ENCODE measurements at places on chromosomes 1 and 21.

- no peak for DNase-seq
Observed at GRCh38 chr21:26079366-26079765, 91.2 kb downstream of the APP start.

GRCh38 chr1:48725341-48726046, 51.2 kb downstream of the BEND5 start:
- no peak for DNase-seq

- DNase-seq, result no peak
Observed at GRCh38 chr1:56077206-56077605, 502.2 kb downstream of the PLPP3 start.

DNA sequence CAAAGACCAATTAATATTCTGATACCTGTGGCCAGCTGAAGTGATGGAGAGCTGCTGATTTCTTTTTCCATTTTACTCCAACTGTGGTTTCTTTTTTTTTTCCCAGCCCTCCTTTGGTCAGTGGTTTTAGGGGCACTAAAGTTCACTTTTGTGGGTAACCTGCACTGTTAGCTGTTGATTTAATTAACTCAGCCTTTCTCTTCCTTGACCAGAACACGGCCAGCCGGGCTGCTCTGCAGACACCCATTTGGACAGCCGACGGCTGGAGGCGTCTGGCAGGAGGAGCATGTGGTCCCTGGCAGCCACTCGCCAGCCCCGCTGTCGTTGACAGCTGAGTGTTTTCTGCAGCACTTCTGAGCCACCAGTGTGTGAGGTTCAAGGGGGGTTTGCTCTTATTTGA, 136.2 kb upstream of the RUNX3 start:
- no peak for DNase-seq

- DNase-seq, result peak; percentile 73
Observed at GRCh38 chr21:38590449-38591217, 92.4 kb upstream of the ERG start.

GRCh38 chr1:89622895-89623294, 10.0 kb upstream of the LRRC8C start:
- no peak for DNase-seq

- DNase-seq, result no peak
Observed at GRCh38 chr1:65372557-65372956, 47.9 kb upstream of the LEPR start.

- DNase-seq, result no peak
Observed at GRCh38 chr1:243497939-243498681, 242.3 kb downstream of the SDCCAG8 start.

- DNase-seq, result no peak
Observed at GRCh38 chr1:89309828-89310227, 37.2 kb upstream of the GBP5 start.

GRCh38 chr1:219639876-219640577, 27.1 kb upstream of the ZC3H11B start:
- no peak for DNase-seq

GRCh38 chr1:9714257-9714718, 62.8 kb downstream of the PIK3CD start:
- DNase-seq, result no peak

GRCh38 chr1:14421977-14422609, 176.4 kb upstream of the KAZN start:
- DNase-seq, result peak; percentile 7

DNA sequence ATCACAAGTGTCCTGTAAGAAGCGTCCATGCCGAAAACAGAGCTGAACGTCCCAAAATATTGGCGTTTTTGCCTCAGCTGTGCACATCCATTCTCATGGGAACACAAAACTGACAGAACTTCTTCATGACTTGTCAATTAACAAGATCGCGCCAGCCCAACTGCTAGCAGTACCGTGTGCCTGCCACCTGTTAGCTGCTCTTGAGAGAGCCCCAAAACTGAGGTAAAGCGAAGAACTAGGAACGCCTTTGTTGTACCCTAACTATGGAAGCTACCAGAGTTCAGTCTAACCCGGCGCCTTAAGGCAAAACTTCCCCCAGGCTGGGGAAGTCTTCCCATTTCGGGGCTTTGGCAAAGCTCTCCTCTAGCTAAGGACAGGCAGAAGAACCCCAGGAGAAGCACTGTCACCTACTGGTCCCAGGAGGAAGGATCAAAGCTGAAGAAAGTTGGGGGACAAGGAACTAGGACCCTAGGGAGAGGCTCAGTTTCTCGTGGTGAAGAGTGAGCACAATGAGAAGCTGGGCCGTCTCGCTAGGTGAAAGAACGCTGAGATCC, 719 bp downstream of the EYA3 start:
- peak; percentile 54 for DNase-seq

DNA sequence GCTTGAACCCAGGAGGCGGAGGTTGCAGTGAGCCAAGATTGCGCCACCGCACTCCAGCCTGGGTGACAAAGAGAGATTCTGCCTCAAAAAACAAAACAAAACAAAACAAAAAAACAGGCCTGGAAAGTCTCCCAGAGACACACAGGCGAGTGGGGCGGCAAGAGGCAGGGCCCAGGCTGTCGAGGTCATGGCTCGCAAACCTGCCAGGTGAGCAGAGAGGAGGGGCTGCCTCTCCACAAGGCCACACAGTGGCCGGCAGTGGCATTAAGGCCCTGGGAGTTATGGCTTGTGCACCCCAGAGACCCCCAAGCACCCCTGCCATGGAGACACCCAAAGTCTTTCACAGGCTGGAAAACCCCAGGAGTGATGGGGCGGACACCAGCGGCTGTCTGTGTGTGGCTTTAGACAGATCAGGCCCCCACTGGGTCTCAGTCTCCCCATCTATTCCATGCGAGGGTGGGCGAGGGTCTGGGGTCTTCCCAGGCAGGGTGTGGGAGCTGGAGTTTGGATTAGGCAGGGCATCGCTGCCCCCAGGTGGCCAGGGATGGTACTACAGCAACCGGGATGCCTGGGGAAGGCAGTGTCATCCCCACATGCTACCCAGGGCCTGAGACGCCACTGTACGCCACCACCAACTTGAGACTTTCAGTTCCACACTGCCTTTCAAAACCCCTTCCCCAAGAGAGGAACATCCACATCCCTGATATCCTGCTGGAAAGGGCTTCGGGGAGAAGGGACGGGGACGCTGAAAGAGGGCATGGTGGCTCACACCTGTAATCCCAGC, 7.3 kb upstream of the CTRC start:
- DNase-seq, result peak; percentile 83

DNA sequence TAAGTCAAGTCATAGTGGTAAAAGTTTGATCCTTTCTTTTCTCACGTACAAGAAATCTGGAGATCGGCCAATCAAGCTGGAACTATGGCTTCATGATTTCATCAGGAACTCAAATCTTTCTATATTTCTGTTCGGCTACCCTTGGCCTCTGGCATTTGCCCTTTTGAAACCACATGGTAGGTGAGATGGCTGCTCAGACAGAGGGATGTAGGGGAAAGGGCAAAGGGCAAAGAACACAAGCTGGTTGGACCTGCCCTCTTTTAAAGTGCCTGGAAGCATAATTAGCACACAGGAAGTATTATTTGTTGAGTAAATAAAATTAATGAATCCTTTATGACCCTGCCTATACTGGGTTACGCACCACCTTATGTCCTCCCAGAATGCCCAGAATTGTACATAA, 11.5 kb upstream of the RGS1 start:
- DNase-seq, result no peak

- DNase-seq, result peak; percentile 80
Observed at GRCh38 chr21:35254006-35254764, 205.1 kb upstream of the RUNX1 start.

- DNase-seq, result no peak
Observed at GRCh38 chr1:30103708-30104411, 619.5 kb downstream of the MATN1 start.

DNA sequence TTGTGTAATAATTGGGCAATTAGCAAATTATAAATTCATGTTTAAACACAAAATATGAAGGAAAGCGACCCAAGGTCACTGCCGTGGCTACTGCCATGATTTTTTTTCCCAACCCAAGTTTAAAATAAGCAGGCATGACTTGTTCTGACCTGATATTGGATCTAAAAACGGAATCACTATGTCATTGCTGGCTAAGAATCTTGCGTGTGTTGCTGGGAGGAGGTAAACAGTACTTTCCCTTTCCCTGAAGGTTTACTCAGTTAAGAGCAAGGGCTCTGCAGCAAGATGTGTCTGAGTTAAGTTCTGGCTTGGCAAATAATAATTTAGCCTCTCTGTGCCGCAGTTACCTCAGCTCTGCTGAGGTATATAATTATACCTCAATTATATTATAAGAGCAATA, 125.7 kb upstream of the L1TD1 start:
- no peak for DNase-seq

- no peak for DNase-seq
Observed at GRCh38 chr1:95503278-95504030, 269.4 kb downstream of the RWDD3 start.

DNA sequence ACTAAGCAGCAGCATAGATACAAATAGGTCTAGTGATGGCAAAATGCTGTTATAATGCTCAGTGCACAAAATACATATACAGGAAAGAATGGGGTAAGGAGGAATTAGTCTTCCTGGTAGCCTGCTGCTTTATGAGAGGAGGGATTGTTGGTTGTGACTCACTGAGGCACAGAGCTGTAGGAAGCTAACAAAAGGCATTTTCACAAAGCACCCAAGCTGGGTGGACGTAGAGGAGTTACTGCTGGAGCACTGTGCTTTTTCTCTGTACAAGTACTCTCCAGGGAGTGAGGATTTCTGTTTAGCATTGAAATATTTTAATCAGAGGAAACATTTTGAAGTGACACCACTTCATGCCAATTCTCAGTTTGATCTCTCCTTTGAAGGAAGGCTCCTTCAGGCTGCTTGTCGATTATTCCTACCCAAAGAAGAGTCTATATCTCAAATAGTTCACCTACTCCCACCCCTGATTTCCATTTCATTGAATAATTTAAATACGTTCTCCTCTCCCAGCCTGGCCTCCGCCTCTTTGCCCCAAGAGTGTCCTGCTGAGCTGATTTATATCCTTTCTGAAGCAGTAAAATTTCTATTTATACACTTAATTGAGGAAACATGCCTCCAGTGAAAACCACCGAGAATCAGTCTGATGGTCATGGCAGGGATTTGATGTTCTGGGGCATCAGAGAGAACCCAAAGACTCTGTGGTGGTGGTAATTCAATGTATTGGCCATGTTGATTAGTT, 271.9 kb downstream of the HHAT start:
- DNase-seq, result no peak

DNA sequence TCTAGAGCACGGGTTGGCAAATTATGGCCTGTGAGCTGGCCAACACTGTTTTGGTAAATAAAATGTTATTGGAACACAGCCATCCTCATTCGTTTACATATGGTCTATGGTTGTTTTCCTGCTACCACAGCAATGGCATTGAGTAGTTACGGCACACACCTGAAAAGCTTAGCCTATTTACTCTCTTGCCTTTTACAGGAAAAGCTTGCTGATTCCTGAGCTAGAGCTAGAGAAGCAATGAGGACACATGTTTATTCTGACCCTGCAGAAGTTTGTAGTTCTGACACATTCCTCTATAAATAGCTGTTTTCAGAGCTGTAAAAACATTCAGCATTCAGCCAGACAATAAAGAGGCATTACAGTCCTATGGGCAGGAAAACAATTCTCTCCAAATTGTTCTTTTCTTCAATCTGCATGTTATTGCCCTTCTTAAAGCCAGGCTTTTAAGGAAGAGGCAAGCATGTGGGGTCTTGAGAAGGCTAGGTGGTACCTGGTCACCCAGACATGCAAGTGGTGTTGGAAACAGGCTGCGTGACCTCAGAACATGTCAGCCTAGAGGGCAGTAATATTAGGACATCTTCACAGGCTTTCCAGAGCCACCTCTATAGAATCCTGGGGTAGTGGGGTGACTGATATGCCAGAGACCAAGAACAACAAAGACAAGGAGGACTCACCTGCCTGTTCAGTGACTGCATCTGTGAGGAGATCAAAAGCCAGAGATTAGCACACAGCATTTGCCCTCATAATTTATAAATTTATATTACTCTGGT, 1.6 kb downstream of the FCRL2 start:
- no peak for DNase-seq

GRCh38 chr1:173149887-173150286, 57.2 kb downstream of the TNFSF4 start:
- DNase-seq, result peak; percentile 96

DNA sequence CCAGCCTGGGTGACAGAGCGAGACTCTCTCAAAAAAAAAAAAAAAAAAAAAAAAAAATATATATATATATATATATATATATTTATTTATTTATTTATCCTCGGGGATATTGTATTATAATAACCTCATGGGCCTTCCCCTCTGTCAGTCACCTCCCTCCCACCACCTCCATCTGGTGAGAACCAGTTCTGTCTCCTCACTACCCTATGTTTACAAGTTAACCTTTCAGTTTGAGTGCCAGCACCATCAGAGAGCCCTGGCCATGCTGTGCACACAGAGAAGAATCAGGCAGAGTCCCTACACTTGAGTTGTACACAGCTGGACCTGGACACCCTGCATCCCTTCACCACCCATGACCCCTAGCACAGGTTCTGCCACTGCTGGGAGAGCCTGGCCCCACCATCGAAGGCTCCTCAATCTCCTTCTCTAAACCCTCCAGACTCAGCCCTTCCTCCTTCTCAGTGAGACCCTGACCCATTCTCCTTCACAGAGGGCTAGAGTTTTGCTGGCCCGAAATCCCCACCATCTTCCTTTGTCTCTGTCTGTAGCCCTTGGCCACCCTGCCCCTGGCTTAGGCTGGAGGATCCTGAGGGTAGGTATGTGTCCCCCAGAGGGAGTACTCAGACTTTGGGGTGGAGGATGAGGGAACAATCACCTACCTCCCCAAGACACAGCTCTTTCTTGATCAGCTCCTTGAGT, 1.2 kb downstream of the S100A5 start:
- no peak for DNase-seq

DNA sequence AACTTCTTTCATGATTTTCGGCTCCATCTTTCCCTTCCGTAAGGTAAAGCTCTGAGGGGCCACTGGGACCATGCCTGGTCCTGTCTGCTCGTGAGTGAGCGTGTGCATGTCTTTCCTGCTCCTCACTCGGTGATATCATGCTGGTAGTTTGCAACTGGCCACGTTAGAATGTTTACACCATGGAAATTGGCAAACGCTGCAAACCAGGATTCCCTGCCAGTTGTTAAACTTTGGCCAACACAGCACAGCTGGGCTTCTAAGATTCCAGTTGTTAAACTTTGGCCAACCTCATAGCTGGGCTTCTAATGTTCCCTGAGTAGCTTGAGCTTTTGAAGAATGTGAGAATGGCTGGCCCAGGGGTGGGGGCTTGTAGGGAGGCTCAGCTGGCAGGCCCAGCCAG, 68.0 kb upstream of the ACTL8 start:
- DNase-seq, result no peak

- DNase-seq, result no peak
Observed at GRCh38 chr1:152902636-152903035, 5.7 kb upstream of the IVL start.

- peak; percentile 70 for DNase-seq
Observed at GRCh38 chr1:239858057-239858456, 233.6 kb upstream of the FMN2 start.

DNA sequence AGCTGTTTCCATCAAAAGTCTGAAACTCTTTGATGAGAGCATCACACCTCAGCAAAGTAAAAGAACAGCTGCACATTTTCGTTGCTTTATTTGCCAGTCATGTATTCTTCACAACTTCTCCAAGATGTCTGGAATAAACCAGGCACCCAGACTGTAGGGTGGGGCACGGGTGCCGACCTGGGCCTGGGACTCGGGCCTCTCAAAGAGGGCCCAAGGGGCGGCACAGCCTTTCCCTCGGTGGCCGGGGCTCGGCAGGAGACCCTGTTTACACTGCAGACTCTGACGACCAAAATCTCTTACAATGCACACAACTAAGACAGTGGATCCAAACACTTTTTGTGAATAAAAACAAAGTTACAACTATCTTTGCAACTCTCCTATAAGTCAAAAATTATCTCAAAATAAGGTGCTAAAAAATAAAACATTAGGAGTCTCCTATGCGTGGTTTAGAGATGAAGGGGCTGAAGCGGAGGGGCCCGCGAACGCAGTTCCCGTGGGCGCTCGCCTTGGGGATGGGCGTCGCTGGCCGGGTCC, 696 bp downstream of the LSS start:
- DNase-seq, result no peak
